ENCODE measurements at places on chromosomes 1 and 21.

DNA sequence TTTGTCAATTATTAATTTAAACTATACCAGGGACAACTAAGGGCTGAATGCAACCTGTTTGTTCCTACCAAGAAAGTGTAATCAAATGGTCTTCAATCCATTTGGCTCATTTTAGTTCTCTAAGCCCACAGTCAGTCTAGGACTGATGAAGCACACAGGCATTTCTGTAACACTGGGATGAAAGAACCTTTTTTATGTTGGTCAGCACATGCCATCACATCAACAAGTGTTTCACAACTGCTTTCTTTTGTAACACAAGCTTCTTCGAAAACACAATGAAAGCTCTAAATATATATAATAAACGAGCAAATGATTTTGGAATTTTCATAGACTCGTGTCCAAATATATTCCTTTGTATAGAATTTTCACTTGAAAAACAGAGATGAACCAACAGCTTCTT lies 28.8 kb downstream of the HEATR1 start:
- DNase-seq: no peak

- DNase-seq: no peak
These were observed 62.6 kb downstream of the MAN1C1 start for GRCh38 chr1:25679171-25679570.

DNA sequence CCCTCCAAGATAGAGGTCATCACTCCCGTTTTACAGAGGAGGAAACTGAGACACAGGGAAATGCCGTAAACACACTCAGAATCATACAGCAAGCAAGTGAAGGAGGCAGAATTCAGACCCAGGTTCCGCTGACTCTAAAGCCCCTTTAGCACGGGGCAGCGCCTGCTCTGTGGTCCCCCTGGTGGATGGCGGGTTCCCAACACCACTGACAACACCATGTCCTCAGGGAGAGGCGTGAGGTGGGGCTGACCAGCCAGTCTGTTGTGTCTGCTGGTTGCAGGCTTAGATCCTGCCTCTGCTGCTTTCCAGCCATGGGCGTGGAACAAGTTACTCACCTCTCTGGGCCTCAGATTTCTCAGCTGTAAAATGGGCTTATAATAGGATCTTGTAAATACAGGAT lies 617.3 kb downstream of the MATN1 start:
- DNase-seq: no peak

- no peak for DNase-seq
These were observed 104.9 kb downstream of the BCAR3 start for GRCh38 chr1:93576746-93577145.

DNA sequence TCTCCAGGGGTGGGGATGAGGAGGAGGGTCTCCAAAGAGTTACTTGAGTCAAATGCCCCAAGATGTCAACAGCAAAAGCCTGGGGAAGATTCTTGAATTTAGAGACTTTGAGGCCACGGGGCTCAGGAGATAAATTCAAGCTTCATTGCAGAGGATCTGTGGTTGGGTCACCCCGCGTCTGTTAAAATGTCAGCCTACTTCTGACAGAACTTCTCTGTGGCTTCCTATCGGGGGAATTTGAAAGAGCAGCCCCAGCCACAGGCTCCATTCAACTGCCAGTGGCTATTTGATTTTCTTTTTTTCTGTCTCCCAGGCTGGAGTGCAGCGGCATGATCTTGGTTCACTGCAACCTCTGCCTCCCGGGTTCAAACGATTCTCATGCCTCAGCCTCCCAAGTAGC lies 62.5 kb upstream of the EFHD2 start:
- DNase-seq: peak; percentile 45

GRCh38 chr21:45947296-45947695 lies 34.3 kb upstream of the COL6A1 start:
- no peak for DNase-seq

- peak; percentile 38 for DNase-seq
These were observed 76.3 kb downstream of the USP24 start for GRCh38 chr1:55138823-55139222.

DNA sequence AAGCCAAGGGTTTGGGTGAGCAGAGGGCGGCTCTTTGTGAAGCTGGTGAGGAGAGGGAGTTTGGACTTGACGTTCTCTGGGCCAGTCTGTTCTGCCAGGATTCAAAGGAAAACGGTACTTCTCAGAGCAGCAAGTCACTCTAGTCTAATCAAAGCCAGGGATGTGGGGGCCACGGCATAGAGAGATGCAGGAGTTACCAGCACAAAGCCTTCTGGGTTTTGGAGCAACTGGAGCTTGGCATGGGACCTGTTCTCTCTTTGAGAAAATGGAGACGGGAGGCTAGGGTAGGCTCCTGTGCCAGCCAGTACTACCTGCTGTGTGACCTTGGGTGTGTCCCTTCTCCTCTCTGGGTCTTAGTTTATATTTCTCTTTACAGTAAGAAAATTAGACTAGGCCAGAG lies 2.1 kb downstream of the TXLNA start:
- DNase-seq: no peak

DNA sequence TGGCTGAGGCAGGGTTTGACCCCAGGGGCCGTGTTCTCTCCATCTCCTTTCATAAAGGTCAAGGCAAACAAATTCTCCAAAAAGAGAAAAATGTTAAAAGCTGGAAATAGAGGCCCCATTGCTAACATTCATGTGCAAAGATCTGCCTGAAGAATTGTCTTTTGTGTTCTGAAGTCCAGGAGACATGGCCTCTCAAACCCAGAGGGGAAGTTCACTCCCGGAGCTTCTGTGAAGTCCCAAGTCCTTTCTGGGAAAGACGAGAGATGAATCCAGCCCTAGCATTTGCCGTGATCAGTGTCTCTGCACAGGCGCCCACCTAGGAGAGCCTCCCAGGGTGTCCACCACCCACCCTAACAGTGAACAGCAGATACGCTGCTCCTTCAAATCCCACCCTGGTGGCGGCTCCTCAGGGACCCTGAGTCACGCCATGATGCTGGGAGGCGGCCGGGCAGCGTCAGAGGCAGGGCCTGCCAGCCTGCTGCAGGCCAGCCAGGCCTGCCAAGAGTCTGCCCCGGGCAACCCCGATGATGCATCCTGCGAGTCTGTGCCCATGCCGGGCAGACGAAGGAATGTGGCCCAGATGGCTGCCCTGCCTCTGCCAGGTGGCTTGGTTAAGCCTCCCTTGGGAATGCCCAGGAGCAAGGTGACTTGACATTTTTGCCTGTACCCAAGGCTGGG lies 5.2 kb upstream of the C2CD2 start:
- no peak for DNase-seq

DNA sequence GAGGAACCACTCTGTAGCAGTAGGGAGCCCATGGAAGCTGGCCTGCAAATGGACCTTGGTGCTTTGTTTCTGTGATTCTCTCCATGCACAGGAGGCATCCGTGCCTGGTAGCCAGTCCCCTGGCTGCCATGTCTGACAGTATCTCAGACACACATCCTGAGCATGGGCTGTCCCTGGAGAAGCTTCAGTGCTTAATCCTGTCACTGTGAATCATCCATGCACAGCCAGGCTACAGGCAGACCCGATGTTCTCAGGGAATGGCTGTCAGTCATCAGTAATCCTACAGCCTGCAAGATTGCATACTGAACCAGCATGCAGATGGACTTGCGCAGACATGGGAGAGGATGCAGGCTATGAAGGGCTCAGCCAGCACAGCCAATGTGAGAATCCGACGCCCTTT lies 606.3 kb upstream of the PLXNA2 start:
- DNase-seq: no peak

GRCh38 chr1:112904071-112904830 lies 51.7 kb downstream of the SLC16A1 start:
- peak; percentile 25 for DNase-seq

GRCh38 chr1:178724728-178725465 lies at the start of gene RALGPS2:
TSS of gene RALGPS2 (plus strand) at chr1:178725244. CDS start at chr1:178776765, 51,521 bp downstream.
- peak; percentile 61 for DNase-seq

- DNase-seq: no peak
These were observed 16.5 kb downstream of the MGST3 start for GRCh38 chr1:165647517-165647916.

DNA sequence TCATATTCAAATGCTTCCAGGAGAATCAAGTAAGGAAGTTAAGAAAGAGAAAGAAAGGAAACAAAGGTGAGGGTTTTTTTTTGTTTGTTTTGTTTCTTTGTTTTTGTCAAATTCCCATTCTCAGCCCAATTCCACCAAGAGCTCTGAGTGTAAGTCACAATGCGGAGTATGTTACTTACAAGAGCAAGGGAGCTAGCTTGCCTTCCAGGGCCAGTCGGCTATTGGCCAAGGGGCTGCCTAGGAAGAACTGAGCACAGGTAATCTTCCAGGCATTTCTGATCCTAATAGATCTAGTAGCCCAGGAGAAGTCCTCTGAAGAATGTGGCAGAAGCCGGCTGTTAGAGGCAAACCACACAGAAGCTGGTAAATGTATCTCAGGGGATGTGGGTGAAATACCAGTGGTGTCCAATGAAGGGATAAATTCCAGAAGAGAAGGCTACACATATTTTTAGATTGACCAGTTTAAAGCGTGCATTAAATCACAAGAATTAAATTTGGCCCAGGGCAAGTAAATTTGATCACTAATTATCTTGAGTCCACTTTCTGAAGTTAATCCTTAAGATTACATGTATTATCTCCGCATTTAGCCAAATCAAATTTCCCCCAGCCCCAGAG lies 239.6 kb upstream of the ADAMTS5 start:
- no peak for DNase-seq

DNA sequence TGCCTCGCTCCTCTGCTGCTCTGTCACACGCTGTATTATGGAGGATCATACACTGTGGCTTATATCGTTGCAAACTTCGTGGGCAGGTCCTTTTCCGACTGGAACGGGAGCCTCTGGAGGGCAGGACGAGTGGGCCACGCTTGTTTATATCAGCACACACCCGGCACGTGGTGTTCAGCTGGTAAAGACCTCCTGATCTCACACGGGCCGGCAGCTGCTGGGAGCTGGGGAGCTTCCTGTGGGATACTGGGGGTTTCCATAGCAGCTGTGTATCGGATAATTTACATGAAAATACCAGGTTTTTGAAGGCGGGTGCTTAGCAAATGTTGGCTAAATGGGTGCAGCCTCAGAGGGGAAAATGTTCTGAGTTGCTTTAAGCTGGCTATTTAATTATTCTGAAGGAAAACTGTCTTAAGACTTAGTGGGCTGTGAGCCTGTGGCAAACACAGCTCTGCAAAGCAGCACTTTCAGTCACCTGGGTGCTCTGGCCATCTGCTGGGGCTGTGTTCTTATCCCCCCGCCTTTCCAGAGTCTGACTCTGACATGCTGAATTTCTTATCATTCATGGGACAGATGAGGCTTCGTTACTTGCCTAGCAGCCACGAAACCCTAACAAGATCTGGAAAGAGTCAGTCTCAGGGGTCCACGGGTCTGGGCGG lies 103.6 kb upstream of the GCLM start:
- DNase-seq: no peak

DNA sequence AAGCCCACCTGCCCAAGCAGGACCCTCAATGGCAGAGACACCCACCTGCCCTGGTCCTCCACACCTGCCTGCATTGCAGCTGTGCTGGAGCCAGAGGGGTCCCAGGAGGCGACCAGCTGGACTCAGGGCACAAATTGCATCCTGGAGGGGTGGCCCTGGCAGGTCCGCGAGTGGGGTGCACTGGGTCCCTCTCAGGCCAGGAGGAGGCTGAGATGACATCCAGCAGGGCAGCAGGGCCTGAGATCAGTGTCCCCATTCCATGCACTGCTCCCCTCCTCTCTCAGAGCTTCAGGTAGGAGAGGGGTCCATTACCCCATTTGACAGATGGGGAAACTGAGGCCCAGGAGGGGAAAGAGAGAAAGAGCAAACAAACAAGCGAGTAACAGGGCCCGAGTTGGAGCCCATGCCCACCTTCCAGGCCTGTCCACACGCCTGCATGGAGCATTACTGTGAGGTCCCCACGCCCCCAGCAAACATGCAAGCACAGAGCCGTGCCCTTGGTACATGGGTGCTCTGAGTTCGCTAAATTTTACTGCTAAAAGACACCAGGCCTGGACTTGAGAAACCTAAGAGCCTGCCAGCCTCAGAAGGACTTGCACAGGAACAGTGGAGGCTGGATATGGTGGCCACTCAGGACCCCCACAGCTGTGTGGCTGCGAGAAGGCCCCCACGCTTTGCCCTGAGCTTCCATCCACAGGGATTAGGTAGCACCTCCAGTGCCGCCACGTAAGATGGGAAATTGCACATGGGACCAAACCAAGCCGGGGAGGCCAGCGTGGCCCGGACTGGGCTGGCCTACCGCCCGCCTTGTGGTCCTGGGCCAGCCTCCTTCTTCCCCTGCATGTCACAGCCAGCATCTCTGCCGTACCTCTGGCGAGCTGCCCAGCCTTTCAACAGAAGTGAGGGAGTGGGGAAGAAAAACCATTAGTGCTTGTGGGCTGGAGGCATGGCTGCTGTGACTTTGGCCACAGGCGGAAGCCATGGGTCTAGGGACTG lies 7.4 kb downstream of the WNT3A start:
- DNase-seq: no peak

- no peak for DNase-seq
These were observed 87.4 kb downstream of the ADGRL4 start for GRCh38 chr1:78919150-78919549.
